Panc1 (cell line): ENCODE measurements at places on chromosomes 4 and X.

- DNase-seq = no peak
Measured at GRCh38 chr4:35511851-35512250, 732.5 kb downstream of the ARAP2 start.

- DNase-seq = peak; percentile 42
Measured at GRCh38 chr4:125198916-125199315, 115.8 kb upstream of the FAT4 start.

DNA sequence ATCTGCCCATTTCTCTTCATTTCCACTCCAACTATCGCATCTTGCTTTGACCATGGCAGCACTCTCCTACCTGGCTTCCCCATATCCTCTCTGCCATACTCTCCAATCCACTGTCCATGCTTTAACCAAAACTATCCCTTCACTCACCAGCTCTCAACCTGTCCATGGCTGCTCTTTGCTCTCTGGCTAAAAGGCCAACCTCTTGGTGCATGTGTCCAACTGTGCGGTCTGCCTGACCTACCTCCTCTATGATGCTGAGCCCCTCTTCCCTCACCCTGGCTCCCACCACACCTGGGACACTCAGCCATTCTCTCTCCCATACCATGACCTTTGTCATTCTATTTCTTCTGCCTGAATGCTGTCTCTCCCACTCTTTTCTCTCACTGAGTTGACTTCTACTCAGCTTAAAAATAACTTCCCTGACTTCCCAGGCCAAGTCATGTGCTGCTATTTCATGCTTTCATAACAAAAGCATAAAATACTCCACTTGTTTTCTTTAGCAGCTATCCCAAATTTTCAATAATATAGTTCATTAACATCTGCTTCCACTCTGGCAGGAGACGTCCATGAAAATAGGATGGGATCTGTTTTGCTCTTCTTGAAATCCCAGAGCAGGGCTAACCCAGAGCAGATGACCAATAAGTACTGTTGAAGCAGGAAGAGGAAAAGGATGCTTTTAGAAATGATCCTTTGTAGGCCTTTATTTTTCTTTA lies 29.8 kb upstream of the KLF3 start:
- DNase-seq = no peak

DNA sequence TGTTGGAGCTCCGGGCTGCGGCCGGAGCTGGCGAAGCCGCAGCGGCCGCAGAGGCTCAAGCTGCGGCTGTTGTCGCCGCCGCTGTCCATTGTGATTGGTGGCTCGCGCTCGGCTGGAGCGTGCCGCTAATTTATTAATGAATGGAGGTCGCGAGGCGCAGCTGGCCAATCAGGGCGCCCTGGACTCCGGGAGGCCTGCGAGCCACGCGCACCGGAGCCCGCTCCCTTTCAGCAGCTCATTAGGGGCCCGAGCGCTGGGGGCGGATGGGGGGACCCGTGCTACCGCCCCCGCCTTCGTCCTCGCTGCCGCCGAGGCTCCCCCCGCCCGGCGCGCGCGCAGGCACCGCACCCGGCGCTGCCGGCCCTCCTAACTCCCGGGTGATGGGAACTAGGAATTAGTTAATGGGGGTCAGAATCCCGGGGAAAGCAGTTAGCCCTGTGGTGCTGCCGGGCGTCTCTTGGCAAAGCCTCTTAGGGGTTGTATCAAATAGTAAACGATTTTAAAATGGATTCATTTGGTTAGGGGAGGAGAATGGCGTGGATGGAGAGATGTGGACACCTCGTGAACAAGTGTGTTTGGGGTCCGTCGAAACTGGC lies 589 bp upstream of the NEUROG2 start:
- no peak for DNase-seq

DNA sequence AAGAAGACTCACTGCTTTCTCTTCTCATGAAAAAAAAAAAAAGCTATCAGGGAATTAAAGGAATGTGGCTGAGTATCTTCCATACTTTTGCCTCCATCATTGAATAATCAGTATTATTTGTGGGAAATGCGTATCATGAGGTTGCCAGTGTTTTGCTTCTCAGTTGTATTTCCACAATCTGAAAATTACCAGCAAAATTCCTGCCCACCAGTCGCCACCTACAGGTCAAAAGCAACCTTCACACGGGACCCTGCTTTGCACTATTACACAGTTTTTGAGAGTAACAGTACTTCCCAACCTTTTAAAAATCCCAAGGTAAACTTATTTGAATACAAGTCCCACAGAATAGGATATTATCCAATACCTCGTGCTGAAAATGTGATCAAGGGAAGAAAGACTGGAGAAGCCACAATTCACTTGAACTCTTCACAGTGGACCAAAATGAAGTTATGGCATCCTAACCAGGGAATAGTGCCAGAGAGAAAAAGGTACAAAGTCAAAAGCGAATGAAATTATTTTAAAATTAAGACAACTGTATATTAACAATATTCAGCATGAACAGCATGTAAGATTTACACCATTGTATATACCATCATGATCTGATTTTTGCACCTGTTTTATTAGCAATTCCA lies 30.4 kb downstream of the PGRMC1 start:
- DNase-seq = peak; percentile 18

GRCh38 chr4:173707658-173708419 lies 177.8 kb upstream of the HAND2 start:
- DNase-seq = no peak

GRCh38 chr4:87497159-87497558 lies 32.0 kb downstream of the SPARCL1 start:
- no peak for DNase-seq

GRCh38 chrX:120561634-120562568 lies 1.1 kb upstream of the CUL4B start:
- no peak for DNase-seq

DNA sequence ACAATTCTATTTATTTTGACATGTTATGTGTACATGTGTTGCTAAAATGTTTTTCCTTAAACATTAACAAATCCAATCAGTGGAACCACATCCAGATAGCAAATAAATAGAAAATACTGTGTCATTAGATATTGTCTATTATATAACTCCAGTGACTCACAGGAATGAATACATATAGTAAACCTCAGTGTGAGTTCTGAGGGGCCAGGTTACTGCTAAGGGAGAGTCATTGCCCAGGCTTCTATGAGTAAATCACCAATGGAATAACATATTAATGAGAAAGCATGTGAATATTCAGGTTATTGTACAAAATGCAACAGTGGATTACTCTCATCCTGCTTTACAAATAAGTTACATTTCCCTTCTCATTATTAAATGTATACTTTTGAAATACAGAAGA lies 27.2 kb downstream of the TACR3 start:
- DNase-seq = no peak

DNA sequence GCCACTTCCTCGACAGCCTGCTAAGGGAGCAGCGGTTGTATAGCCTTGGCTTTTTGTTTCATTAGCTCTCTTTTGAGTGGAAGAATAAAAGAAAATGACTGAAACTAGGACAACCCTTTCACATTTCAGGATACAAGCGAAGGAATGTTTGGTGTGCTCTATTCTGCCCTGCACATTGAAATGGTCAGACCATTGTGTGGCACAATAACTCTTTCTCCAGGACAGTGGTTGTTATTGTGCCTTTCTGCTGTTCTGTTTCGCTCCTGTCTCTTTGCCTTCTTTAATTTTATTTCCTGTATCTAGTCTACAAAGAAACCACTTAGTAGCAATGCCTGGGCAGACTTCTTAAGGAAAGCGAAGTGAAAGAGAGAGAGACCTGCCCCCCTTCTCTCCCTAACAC lies 473.7 kb downstream of the GBA3 start:
- no peak for DNase-seq

GRCh38 chr4:6565691-6566390 lies 9.1 kb upstream of the MAN2B2 start:
- DNase-seq = no peak

DNA sequence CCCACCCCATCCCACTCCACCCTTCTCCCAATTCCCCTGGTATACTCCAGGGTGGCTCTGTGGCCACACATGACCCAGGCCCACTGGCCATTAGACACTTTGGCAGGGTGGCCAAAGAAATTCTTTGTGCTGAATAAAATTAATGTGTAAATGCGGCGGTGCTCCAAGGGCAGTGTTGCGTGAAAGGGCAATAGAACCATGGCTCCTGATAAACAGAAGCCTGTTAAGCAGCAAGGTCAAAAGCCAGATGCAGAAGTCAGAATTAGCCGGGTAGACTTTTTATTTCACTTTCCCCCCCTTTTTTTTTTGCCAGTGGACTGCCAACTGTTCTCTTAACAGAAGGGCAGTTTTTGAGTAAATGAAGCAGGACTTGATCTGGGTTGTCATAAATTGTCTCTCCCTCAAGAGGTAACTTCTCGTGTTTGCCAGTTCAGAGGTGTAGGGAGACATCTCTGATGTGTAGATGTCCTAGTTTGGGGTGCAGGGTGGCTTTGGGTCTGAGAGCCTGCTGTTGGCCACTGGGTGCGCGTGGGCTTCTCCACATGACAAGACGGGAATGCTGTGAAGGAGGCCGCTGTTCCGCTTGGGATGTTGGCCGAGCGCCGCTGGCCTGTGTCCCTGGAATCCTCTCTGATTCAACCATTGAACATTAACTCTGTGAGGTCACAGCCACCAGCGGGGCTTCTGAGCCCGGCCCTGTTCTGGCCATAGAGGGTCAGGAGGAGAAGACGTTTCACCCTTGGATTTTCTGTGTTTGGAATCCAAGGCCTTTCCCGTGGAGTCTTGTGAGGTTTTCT lies 139.5 kb downstream of the TBL1X start:
- DNase-seq = no peak

DNA sequence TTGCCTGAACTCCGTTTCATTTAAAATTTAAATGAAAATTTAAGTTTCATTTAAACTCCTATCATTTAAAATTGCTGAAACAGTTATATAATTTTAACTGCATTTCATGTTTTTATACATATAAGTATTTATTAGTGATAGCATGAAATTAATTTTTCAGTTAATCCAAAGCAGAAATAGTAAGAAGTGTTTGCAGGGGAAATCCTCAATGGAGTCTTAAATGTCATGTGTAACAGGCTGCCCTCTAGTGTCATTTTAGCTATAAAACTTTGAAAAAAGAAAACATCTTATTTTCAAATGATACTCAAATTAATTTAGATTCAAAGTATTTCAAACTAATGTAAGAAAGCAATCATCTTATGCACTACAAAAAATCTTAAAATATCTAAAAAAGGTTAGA lies 27.2 kb downstream of the TAPT1 start:
- DNase-seq = no peak

- no peak for DNase-seq
Measured at GRCh38 chr4:87281603-87282002, 41.1 kb downstream of the HSD17B13 start.

DNA sequence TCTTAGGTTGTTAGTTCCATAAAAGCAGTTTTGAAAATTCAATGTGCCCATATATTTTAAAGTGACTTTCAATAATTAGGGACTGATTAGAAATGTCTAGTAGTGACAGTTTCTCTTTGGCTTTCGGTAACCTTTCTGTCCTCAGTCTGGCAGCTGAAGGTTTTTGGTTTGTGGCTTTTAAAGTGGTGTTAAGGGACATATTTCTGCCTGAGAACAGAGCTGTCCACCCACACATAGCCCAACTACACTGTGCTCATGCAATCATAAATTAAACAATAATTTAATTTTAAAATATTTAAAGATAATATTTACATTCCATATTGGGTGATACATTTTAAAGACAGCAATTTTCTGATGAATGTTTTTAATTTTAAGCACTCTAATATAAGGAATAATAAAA lies 335.0 kb upstream of the TENM3 start:
- no peak for DNase-seq
